ENCODE measurements at places on chromosomes 3 and 15. TPM values are rescaled to one million over a fixed set of nuclear protein-coding genes. Genes with fewer than 3 reads are reported as not detected.

FANCD2 gene
- total RNA-seq: 12.5 TPM

CCDC71 gene
- total RNA-seq: 15.7 TPM

RLBP1 gene
- not detected for total RNA-seq

LIPC gene
- not detected for total RNA-seq

CMC1 gene
- total RNA-seq: 12.2 TPM

PLA2G4D gene
- total RNA-seq: 1.5 TPM

RASL12 gene
- total RNA-seq: 1.5 TPM

PLSCR1 gene
- total RNA-seq: 60.1 TPM

TMCO5A gene
- not detected for total RNA-seq

NANOGP8 gene
- total RNA-seq: 0.44 TPM

RBP2 gene
- not detected for total RNA-seq

GLCE gene
- total RNA-seq: 16.0 TPM

HRG gene
- 0.12 TPM for total RNA-seq

CCDC9B gene
- total RNA-seq: 21.3 TPM

SLC25A20 gene
- 4.7 TPM for total RNA-seq

C2CD4A gene
- 0.44 TPM for total RNA-seq

MUC20 gene
- 34.9 TPM for total RNA-seq

BTLA gene
- total RNA-seq: 0.44 TPM

SLC33A1 gene
- total RNA-seq: 11.8 TPM

RARB gene
- 2.5 TPM for total RNA-seq

LIPH gene
- 14.6 TPM for total RNA-seq

CD200 gene
- total RNA-seq: 1.1 TPM

OR5K2 gene
- total RNA-seq: not detected

STARD9 gene
- total RNA-seq: 1.2 TPM

KCNMB2 gene
- not detected for total RNA-seq

TFRC gene
- total RNA-seq: 51.3 TPM

AHSG gene
- not detected for total RNA-seq

RBMS3 gene
- 3.4 TPM for total RNA-seq

TRH gene
- not detected for total RNA-seq

USP50 gene
- not detected for total RNA-seq

SLC24A5 gene
- total RNA-seq: not detected

C2CD4B gene
- 0.24 TPM for total RNA-seq

ZNF385D gene
- 1.7 TPM for total RNA-seq

FMN1 gene
- total RNA-seq: 4.6 TPM

RAD51 gene
- total RNA-seq: 8.2 TPM

DLEC1 gene
- total RNA-seq: 0.08 TPM

GOLGA6D gene
- total RNA-seq: not detected

TGM4 gene
- not detected for total RNA-seq

OR5K4 gene
- total RNA-seq: not detected

C3orf49 gene
- not detected for total RNA-seq

SIN3A gene
- 28.5 TPM for total RNA-seq

MORC1 gene
- not detected for total RNA-seq

PLAAT1 gene
- 7.4 TPM for total RNA-seq

CSPG4 gene
- 1.9 TPM for total RNA-seq

NUP210 gene
- total RNA-seq: 14.9 TPM

KBTBD12 gene
- total RNA-seq: not detected

LPCAT4 gene
- 37.6 TPM for total RNA-seq

TEX55 gene
- total RNA-seq: not detected

ZNF148 gene
- total RNA-seq: 21.2 TPM

BSN gene
- total RNA-seq: 0.08 TPM

VILL gene
- 6.1 TPM for total RNA-seq

ZNF660 gene
- total RNA-seq: 0.16 TPM

ARPP21 gene
- total RNA-seq: not detected

GOLGA8M gene
- 0.36 TPM for total RNA-seq
